ENCODE measurements at places on chromosomes 12 and 14.

DNA sequence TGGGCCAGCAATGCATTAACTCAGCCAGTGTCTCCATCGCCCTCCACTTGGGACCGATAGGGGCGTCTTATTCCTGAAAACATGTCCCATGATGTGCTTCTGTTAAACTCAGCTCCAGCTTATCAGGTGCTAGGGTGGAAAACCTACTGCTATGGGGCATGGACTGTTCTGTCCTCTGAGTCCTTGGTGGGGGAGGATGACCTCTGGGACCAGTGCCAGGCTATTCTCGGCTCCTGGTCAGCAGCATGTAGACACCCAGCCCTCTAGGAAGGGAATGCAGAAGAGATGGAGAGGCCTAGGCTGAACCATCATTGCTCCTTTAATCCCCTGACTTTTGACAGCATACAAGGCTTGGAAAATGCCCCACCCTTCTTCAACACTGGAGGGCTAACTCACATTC is 486.2 kb downstream of the MED13L start:
- no peak for DNase-seq

DNA sequence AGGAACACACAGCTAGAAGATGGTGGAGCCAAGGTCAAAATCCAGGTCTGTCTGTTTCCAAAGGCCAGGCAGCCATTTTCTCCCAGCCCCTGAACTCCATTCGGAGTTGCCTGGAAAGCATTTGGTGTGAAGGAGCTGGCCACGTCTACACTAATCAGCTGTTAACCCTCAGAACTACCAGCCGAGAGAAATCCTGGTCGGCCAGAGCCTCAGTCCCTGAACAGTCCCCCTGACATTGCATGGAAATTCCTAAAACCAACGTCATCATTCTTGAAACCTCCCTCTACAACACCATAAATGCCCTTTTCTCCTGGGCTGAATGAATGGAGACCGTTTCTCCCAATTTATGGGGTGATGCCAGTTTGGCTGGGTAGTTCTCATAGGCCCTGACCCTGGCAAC is 245.6 kb downstream of the SLC41A2 start:
- no peak for DNase-seq

DNA sequence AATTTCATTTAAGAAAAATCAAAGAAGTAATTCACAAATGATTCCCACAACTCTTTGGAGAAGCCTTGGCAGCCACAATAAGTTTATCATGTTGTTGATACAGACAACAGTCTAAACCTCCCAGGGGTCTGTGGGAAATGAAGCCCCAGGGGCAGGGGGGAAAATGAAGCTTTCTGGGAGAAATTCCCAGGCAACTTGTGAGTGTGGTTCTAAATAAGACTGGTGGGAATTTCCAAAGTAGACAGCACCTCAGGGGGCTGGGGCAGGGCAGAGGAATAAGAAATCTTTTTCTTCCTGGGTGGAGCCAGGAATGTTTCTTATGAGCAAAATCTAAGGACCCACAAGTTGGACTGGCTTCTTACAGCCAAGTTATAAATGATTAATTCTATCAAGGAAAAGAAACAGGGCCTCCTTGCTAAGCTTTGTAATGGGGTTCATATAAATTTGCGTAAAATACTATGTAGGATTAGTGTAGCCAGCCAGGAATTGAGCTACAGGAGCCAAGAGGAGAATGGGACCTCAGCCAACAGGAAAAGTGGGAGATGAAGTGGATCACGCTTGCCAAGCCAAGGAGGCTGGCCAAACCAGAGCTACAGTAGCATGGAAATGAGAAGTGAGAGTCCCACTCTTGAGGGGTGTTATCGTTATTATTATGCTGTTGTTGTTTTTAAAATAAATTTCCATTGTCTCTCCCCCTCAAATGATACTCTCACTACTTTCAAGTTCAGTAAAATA is 182.9 kb upstream of the FAR2 start:
- no peak for DNase-seq

- DNase-seq = peak; percentile 84
These were observed 1.2 kb downstream of the KHNYN start for GRCh38 chr14:24430682-24431568.

GRCh38 chr12:56315249-56315621 is 553 bp downstream of the CNPY2 start:
- DNase-seq = no peak

DNA sequence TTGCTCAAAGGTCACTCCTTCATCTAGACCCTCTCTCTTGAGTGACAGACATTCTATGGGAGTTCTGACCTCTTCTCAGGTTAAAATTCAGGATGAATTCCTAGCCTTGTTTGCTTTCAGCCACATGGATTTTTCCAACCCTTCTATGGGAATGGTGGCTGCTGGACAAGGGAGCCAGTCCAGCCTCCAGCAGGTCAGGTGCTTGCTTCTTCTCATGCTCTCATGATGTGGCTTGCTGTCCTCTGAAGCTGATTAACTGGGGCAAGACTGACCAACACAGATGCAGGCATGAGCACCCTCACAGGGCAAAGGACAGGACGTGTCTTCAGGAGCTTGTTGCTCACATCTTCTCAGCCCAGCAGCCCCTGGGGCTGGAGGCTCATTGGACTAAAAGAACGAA is 97.2 kb upstream of the SLC35F4 start:
- no peak for DNase-seq

GRCh38 chr12:109020146-109020795 is 597 bp downstream of the SVOP start:
- DNase-seq = no peak

GRCh38 chr14:34258318-34258717 is 203.7 kb downstream of the SPTSSA start:
- DNase-seq = no peak

- DNase-seq = no peak
These were observed 3.2 kb downstream of the MSI1 start for GRCh38 chr12:120365675-120366340.

DNA sequence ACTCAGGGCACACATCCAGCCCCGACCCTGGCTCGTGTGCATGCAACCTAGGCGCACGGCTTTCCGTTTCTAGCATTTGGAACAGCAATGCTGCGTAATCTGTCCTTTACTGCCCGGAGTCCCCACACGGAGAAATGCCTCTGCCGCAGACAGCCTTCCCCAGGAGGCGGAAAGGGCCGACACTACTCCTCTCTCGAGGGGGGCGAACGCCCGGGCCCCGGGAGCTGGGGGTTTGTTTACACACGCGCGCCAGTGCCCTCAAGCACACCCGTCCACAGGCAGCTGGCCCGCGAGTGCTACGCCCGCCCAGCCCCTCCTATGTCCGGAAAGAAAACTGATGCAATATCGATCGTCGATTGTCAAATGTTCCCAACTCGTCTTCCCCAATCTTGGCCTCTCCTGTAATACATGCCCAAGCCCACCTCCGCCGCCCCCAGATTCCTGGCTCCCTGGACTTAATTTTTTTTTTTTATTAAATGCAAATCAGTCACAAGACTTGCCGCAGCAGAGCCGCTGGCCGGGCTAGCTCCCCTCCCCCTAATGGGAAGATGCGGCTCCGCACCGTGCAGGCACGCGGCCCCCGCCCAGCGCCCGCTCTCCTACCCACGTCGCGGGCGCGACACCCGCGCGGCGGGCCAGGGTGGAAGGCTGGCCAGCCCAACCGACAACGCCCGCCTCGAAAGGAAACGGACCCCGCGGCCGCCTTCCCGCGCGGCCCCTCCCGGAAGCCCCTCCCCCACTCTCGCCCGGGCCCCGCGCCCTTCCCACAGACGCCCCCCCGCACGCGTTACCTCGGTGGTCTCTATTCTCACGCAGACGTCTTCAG is 642 bp downstream of the SLC38A2 start:
- DNase-seq = peak; percentile 67

- DNase-seq = no peak
These were observed 8.2 kb downstream of the KCNA5 start for GRCh38 chr12:5051913-5052312.

DNA sequence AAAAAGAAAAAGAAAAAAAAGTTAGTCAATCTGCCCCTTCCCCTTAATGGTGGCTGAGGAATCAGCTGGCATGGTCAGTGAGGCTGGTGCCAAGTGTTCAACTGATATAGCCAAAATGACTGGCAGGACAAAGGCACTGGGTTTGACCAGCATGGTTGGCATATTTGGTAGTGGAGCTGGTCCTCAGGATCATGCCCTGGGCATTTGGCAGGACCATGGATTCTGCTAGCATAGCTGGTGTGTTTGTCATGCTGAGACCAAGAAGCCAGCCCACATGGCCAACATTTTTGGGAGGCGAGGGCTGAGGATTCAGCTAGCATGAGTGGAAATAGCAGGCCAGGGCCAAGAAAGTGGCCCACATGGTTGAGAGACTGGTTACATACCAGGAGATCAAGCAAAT is 136.5 kb downstream of the FBXL14 start:
- no peak for DNase-seq

GRCh38 chr12:16530268-16530850 is 75.6 kb downstream of the LMO3 start:
- DNase-seq = no peak

DNA sequence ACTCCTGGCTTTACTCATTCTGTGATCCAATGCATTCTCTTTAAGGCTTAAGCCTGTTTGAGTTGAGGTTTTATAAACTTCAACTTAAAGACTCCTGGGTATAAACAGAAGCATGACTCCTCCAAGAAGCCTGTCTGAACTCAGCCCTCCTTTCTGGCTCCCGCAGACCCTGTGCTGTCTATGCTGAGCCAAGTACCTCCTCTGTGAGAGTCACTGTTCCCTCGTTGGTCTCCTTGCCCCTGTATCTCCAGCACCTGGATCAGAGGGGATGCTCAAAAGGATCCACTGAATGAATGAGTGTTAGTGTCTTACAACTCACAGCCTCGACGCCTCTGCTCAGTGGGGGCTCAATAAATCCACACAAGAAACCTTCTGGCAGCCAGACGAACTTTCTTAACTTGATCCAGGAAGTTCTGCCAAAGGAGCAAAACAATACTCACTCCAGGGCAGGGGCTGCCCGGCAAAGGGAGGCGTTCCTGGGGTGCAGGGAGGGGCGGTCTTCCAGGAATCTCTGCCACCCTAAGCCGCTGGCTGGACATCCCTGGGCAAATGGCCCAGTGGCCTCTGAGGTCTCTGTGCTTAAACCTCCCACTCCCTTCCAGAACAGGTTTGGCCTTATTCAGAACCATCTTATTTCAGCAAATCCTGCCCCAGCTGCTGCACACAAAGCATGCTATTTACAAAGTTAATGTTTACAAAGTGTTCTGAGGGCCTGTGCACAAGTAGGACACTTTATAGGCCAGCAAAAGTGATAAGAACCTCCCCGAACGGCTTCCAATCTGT is 32.9 kb downstream of the MAP1LC3B2 start:
- no peak for DNase-seq

DNA sequence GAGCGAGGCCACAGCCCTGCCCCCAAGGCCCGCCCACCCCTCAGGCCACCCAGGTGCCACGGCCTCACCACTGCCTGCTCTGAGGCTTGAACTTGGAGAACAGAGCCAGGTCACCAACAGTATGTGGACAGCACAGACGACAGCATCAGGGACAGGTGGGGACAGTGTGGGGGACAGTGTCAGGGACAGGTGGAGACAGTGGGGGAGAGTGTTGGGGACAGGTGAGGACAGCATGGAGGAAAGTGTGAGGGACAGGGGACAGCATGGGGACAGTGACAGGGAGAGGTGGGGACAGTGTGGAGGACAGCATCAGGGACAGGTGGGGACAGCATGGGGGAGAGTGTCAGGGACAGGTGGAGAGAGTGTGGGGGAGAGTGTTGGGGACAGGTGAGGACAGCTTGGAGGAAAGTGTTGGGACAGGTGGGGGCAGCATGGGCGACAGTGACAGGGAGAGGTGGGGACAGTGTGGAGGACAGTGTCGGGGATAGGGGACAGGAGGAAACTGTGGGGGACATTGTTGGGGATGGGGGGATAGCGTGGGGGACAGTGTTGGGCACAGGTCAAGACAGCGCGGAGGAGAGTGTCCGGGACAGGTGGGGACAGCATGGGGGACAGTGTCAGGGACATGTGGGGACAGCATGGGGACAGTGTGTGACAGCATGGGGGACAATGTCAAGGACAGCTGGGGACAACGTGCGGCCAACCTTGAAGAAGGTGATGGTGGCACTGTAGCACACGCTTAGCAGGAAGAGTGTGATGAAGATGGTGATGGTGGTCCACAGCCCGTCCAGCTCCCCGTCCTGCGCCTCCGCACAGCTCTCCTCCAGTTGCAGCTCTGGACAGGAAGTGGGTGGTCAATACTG is 114.9 kb downstream of the TMEM121 start:
- DNase-seq = no peak

DNA sequence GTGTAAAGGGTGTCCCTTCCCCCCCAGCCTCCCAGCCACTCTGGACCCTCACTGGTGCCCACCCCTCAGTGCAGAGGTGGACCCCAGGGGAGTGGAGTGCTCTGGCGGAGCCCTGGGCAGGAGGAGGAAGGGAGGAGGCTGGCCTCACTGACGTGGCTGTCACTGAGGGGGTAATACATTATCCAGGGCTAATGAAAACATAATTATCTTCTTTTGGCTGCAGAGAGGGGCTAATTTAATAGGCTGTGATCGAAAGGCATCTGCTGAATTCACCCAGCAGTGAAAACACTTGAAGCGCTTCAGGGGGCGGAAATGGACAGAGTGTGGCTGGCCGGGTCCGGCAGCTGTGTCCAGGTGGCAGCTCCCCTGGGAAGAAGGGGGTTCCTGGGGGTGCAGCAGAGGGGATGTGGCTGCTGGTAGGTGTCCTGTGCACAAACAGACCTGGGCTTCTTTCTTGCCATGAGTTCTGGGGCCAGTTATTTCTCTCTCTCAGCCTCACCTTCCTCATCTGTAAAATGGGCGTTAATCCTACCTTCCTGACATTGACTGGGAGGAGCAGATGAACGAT is 3.7 kb upstream of the NOS1 start:
- DNase-seq = no peak

DNA sequence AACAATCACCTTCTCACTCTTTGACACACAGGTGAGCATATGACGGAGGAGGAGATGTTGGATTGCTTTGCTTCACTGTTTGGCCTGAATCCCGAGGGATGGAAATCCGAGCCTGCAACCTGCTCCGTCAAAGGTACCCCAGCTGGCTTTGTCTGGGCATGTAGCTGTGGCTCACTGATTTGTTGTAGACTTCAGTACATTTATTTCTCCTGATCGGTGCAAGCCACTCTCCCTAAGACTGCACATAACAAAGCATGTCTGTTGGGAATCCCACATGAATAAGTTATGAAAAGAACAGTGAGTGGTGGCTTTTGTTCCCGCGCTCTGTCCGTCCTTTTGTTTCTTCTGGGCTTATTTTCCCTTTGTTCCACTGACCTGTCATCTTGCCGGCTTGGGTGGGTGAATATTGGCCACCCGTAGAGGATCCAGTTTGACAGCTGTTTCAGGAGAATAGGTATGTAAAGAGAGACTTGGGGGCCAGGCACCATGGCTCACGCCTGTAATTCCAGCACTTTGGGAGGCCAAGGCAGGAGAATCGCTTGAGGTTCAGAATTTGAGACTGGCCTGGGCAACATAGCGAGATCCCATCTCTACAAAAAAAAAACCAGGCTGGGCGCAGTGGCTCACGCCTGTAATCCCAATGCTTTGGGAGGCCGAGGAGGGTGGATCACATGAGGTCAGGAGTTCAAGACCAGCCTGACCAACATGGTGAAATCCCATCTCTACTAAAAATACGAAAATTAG is 20.0 kb upstream of the BCL7A start:
- DNase-seq = no peak

- DNase-seq = no peak
These were observed 7.1 kb upstream of the KRT82 start for GRCh38 chr12:52413202-52413601.

Measured in GM13977 (cell line).